ENCODE measurements at places on chromosomes 16 and 17. TPM values are rescaled to one million over a fixed set of nuclear protein-coding genes. Genes with fewer than 3 reads are reported as not detected.

The SCNN1B gene
- total RNA-seq: 3.0 TPM

The C16orf92 gene
- not detected for total RNA-seq

The MMP28 gene
- 2.4 TPM for total RNA-seq

The MT4 gene
- not detected for total RNA-seq

The ATAD5 gene
- 1.5 TPM for total RNA-seq

The MARVELD3 gene
- total RNA-seq: 0.51 TPM

The SULT1A4 gene
- total RNA-seq: 17.7 TPM

The IRX3 gene
- 0.63 TPM for total RNA-seq

The KRTAP2-3 gene
- total RNA-seq: not detected

The ZNF385C gene
- under 0.01 TPM for total RNA-seq

The MYH10 gene
- 274 TPM for total RNA-seq

The CCL14 gene
- 24.7 TPM for total RNA-seq

The OR4D1 gene
- total RNA-seq: not detected

The SLC5A11 gene
- 0.13 TPM for total RNA-seq

The RNF222 gene
- total RNA-seq: not detected

The KRT33A gene
- not detected for total RNA-seq

The DDX5 gene
- 259 TPM for total RNA-seq

The ALOX12 gene
- not detected for total RNA-seq

The CACNB1 gene
- 1.6 TPM for total RNA-seq

The RNF112 gene
- total RNA-seq: 0.25 TPM

The DNAH17 gene
- under 0.01 TPM for total RNA-seq
